ENCODE measurements at places on chromosomes 2 and 18. TPM values are rescaled to one million over a fixed set of nuclear protein-coding genes. Genes with fewer than 3 reads are reported as not detected.

Gene DNAJC10
- 80.4 TPM for total RNA-seq

Gene ASNSD1
- total RNA-seq = 103 TPM

Gene CCNT2
- total RNA-seq = 103 TPM

Gene TGFA
- 3.4 TPM for total RNA-seq

Gene C2orf78
- not detected for total RNA-seq

Gene HJURP
- total RNA-seq = 9.8 TPM

Gene NABP1
- total RNA-seq = 9.5 TPM

Measured in camera-type eye (tissue), 1 donor.